Karpas-422 (cell line): ENCODE measurements at places on chromosomes 5 and 9.
A peak's percentile ranks its signal among the peaks of the same experiment; 100 is the strongest.

DNA sequence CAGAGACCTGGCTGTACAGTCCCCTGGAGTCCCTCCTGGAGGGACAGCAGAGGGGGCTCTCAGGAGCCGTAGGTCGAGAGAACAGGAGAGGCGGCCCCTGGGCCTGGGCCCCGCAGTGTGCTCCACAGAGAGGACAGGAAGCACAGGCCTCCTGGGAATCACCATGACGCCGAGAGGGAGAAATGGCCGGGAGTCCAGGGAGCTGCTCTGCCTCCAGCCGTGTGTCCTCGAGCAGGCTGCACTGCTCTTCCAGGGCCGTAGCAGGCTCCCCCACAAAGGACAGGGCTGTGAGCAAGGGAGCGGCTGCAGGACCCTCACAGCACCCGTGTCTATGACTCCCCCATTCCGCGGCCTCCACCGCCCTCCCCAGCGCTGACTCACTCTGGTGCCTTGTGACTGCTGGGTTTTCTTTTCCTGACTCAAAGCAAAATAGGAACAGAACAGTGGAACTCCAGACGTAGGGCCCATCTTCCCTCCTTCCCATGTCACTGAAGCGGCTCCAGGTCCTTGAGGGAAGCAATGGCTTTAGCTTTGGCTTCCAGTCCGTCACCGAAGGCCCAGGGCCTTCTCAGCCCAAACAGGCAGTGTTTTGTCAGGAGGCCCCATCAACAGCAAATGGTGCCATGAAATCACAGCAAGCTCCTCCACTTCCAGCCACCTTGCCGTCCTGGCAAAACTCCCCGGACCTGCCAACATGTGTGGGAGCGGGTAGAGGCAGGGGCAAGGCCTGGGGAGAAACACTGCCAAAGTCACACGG lies 114.2 kb downstream of the LHFPL2 start:
- no peaks in the 10 kb centered on the region for H3K36me3 ChIP-seq
- no peaks in the 10 kb centered on the region; the same call in 1 of the 2 replicates for H3K4me1 ChIP-seq
- H3K4me3 ChIP-seq = no peak overlapping the region
- no peak overlapping the region for H3K27ac ChIP-seq

GRCh38 chr5:174101195-174101730 lies 55.8 kb downstream of the NSG2 start:
- DNase-seq = no peak
- no peak overlapping the region for H3K4me3 ChIP-seq
- no peaks in the 10 kb centered on the region for H3K27me3 ChIP-seq
- no peaks in the 10 kb centered on the region for H3K36me3 ChIP-seq
- H3K4me1 ChIP-seq = 0 out of 2 replicates have a peak, but pooled peaks cover 3% of the 10 kb centered on the region
- H3K27ac ChIP-seq = no peak overlapping the region

- peak overlapping the region; percentile 64; the same call in 1 of the 2 replicates for H3K4me3 ChIP-seq
- H3K4me1 ChIP-seq = peaks cover 95% of the 10 kb centered on the region
- H3K27ac ChIP-seq = peak overlapping the region; percentile 98
These were observed 29.0 kb upstream of the PITX1 start for GRCh38 chr5:135063056-135063445.

DNA sequence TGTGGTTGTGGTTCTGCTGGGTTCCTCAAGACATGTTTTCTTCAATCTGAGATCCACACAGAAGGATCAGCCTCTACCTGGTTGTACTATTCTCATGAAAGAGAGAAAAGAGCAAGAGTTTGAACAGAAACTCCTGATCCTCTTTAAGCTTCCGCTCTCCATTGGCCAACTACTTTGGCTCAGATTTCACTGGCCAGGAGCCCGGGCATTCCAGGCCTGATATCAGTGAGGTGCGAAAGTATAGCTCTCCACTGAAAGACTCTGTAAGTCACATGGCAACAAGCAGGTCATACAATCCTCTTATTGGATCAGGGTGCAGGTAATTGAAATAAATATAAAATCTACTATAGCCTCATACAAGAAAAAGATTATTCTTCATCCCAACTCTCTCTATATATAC lies 920.5 kb downstream of the TLE4 start:
- H3K36me3 ChIP-seq = no peaks in the 10 kb centered on the region
- no peaks in the 10 kb centered on the region for H3K4me1 ChIP-seq
- no peak for DNase-seq
- no peak overlapping the region for H3K27ac ChIP-seq
- no peak overlapping the region for H3K4me3 ChIP-seq

DNA sequence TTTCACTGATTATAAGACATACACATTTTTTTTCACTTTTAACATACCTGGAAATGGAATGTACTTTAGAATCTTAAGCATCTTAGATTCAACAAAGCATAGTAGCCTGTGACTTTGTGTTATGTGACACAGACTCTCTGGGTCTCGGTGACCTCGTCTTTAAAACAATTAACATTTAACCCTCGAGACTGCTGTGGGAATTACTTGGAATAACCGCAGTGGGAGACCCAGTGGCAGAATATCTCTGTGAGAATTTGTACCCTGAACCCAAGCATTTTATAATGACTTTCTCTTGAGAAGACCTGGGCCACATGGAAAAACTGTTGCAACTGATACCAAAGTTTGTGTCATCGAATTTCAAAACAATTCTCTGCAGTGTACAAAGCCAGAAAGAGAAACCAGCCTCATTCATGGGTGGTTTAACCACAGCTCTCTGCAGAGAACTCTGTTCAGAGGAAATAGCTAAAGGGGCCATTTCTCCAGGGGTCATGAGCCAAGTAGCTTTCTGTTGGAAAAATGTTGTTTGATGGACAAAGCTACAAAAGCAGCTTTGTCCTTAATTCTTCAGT lies 10.0 kb upstream of the RETREG1 start:
- no peak overlapping the region for H3K27ac ChIP-seq
- no peaks in the 10 kb centered on the region for H3K27me3 ChIP-seq
- no peaks in the 10 kb centered on the region for H3K36me3 ChIP-seq
- no peaks in the 10 kb centered on the region for H3K4me1 ChIP-seq
- H3K4me3 ChIP-seq = no peak overlapping the region
